Foreskin keratinocyte (primary cell): ENCODE measurements at places on chromosomes 1 and 21. TPM values are rescaled to one million over a fixed set of nuclear protein-coding genes. Genes with fewer than 3 reads are reported as not detected.

- DNase-seq, result peak; percentile 90
Measured at GRCh38 chr1:202056644-202057334, 46.4 kb downstream of the ELF3 start.

GRCh38 chr1:44412601-44413000 lies 7.5 kb downstream of the RNF220 start:
- no peak for DNase-seq

GRCh38 chr1:166069390-166069789 lies 97.4 kb downstream of the FAM78B start:
- DNase-seq, result no peak

DNA sequence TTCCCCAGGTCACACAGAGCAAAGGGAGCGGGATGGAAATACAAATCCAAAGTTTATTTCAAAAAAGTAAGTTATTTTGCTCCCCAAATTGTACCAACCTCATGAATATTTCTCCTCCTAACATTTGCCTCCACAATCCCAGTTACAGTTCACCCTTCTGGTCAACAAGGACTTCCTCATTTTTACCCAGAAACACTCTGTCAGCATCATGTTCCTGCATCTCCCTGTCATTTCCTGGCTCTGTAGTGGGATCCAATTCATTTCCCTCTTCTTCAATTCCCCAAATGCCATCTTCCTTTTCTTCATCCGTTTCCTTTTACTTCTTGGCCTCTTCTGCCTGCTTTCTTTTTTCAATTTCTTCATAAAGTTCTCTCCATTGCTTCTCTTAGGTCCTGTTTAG lies 32.0 kb upstream of the EPS15 start:
- DNase-seq, result no peak

- no peak for DNase-seq
Measured at GRCh38 chr1:204287466-204287891, 72.2 kb downstream of the PLEKHA6 start.

G0S2 gene
- total RNA-seq, result 19.7 and 24.0 TPM in 2 replicates

DNA sequence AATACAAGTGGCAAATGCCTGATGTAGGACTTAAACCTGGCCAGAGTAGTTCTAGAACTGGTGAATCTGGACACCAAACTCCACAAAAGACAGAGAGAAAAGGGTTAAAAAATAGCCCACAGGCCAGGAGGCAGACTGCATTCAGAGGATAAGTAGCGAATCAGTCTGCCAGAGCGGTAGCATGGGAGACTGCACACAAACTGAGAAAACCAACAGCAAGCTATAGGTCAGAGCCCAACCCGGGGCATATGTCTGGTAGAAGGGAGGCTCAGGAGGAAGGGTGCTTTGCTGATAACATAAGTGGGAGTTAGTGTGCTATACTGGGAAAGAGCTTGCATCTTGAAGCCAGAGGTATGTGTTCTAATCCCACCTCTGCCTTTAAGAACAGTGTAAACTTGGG lies 4.0 kb downstream of the LRRC53 start:
- no peak for DNase-seq

DCAF8 gene
- 53.6 and 53.7 TPM in 2 replicates for total RNA-seq

SPRR1B gene
- 36.3 and 89.7 TPM in 2 replicates for total RNA-seq

KCNAB2 gene
- 2.0 TPM in 2 replicates for total RNA-seq

NUP210L gene
- not detected in 2 replicates for total RNA-seq

GRCh38 chr1:85584264-85584781 lies 3.8 kb downstream of the CCN1 start:
- peak; percentile 89 for DNase-seq

- no peak for DNase-seq
Measured at GRCh38 chr1:225146478-225146877, 217.0 kb downstream of the DNAH14 start.

GRCh38 chr1:221913351-221913892 lies 171.5 kb upstream of the DUSP10 start:
- DNase-seq, result no peak

RLF gene
- total RNA-seq, result 13.5 and 14.0 TPM in 2 replicates

GRCh38 chr1:8122477-8123407 lies 96.6 kb upstream of the ERRFI1 start:
- no peak for DNase-seq

AMPD1 gene
- not detected in 2 replicates for total RNA-seq

LAD1 gene
- total RNA-seq, result 233 and 240 TPM in 2 replicates

GSTM2 gene
- total RNA-seq, result 6.7 and 8.5 TPM in 2 replicates

GRCh38 chr1:58928514-58928913 lies 144.7 kb upstream of the JUN start:
- no peak for DNase-seq

DNA sequence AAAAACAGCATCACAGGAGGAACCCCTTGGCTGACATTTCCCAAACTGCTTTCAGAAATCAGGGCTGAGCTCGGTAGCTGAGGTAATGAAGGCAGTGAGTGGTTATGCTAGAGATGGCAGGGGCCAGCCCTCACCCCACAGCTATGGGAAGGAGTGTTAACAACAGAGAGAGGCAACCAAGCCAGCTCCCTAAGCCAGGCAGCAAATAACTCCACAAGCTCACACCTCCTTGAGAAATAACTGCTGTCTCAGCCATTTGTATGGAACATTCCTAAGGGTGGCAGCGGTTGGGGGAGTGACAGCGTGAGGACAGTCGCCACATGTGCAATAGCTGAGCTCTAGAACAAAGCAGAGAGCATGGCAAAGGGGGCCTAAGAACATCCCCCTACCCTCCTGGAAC lies 42.6 kb downstream of the LMX1A start:
- no peak for DNase-seq

DNA sequence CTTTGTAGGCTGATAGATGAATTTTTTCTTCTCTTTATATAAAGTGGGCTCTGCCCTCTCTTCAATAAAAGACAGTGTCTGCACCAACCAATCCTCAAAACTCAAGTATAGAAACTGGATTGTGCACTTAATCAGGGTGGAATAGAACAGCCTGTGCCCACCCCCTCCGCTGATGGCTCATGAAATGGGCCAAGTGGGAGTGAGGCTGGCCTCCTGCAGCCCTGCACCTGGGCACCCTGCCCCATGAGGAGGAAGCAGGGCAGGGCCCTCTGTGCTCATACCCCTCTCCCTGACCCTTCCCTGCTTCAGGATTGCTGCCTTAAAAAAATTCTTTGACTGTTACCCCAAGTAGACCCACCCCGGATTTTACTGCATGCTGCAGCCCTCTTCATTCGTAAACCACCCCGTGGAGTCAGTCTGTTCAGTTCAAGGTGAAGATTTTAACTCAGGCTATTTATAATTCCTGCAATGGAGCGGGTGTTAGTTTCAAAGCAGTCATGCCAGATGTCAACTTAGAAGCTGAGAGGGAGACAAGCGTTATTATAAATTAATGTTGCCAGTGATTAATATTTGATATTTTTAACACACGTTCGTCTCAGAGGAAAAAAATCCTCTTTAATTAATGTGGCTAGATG lies 15.8 kb downstream of the PROK1 start:
- no peak for DNase-seq

FMO3 gene
- not detected in 2 replicates for total RNA-seq

GRCh38 chr1:40414331-40414730 lies 35.9 kb upstream of the ZFP69B start:
- DNase-seq, result no peak

DNA sequence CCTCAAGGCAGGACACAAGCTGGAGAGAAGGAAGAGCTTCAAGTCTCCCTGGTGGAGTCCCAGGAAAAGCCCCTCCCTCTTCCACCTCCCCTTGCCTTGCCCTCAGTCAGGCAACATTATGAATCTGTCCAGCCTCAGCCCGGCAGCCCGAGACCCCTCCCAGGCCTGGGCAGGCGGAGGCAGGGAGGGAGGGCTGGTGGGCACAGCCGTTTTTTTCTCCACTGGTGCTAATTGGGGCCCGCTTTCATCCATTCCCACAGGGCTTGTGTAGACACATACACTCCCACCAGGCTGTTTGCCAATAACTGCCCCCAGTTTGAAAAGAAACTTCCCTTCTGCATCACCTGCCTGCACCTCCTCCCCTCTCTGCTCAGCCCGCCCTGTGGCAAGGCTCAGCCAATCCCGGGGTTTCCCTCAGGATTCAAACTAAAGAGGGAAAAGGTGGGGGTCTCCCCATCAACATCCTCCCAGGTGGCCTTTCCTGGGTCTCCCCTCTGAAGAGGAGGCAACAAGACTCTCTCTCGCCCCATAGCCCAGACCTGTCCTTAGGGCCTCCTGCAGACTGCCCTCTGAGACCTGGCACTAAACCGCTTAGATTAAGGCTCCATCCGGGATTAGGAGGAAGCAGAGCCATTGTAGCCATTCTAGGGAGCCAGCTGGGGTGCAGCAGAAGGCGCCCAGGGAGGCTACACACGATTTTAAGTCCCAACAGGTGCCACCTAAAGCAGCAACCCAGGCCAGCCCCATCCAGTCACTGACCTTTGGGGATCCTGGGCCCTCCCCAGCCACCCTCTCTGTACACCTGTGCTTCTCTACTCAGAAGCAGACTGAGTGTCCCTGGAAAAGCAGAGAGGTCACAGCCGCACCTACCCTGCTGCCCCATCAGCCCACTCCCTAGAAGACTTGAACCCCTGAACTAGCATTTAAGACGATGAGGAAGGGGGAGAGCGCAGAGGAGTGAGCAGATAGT lies 3.5 kb downstream of the IGSF9 start:
- no peak for DNase-seq

- DNase-seq, result no peak
Measured at GRCh38 chr21:33936301-33937038, 20.9 kb upstream of the ATP5PO start.

SLC45A3 gene
- 5.1 TPM in 2 replicates for total RNA-seq

GRCh38 chr1:167435484-167435883 lies 82.8 kb downstream of the CD247 start:
- DNase-seq, result no peak

GRCh38 chr1:114756949-114757454 lies 782 bp downstream of the CSDE1 start:
- no peak for DNase-seq
